ENCODE measurements at places on chromosomes 4 and X.
A peak's percentile ranks its signal among the peaks of the same experiment; 100 is the strongest.

DNA sequence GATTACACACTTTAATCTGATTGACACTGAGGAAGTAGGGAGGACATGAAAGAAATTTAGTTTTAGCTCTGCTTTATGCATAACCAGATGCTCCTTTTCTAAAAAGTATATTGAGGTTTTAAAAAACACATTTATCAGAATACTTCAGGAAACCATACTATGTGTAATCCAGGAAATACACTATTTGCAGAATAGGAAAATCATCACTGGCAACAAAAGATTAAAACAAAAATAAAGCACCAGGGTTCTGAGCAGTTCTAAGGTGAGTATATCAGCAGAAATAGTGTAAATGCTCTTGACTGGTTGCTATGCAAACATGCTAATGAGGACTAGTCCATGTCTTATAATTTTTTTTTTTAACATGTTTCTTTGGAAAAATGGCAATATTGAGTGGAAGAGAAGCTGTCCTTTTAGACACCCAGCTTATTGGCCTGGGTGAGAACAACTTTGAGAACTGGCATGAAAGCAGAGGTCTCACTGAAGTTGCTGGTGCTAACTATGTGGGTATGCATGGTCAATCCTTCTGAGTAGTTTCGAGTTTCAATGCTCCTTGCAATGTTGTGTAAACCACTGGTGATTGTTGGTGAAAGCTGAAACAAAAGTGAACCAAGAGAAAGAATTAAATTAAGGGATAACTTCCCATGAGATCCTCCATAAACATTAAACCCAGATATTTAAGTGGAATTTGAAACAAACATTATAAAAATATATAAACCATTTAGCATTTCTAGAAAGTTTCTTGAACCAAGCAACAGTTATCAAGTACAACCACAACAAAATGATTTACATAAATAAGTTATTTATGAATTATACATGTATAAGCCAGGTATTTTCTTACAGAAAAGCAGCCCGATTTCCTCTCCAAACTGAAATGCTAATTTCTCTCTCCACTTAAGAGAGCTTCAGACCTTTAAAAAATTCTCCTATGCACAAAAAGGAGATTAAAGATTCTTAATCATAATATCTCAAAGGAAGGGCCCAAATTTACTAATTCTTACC, 20.4 kb upstream of the SCD5 start:
- no peak for DNase-seq

DNA sequence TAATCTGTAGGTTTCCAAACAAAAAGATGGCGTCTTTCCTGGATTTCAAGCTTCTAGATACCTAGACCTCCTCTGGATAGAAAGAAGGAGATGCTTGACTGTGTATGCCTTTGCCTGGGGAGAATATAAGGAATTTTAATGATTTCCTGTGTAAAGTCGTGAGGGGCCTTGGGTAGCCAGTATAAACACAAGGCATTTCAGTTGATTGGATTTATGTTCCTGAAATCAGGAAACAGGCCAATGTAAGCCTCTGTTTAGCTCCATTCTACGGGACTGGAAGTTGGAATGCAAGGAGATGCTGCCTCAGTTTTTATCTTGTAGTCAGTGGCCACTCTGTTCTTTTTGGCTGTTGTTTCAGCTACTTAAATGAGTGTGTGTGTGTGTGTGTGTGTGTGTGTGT, 137.2 kb downstream of the GUCY2F start:
- DNase-seq, result no peak

DNA sequence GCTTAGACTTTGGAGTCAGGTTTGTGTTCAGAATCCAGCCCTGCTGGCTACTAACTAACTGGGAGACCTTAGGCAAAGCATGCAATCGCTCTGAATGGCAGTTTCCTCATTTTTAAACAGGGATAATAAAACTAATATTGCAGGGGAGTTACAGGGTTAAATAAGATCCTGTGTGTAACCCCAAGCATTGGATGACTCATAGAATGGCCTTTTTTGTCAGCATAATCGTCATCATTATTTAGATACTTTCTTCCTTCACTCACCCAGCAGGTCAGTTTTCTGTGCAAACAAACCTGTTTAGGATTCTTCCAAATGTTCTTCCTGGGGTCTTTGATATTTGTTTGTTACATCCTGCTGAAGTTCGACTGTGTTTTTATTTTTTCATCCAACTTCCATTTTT, 208.2 kb downstream of the EVC2 start:
- no peak for DNase-seq

GRCh38 chrX:68652326-68653170, 5.1 kb downstream of the STARD8 start:
- DNase-seq, result peak; percentile 55

GRCh38 chr4:132770776-132771175, 378.3 kb upstream of the PCDH10 start:
- no peak for DNase-seq

GRCh38 chrX:24027985-24028384, 999 bp upstream of the KLHL15 start:
- DNase-seq, result no peak

GRCh38 chrX:39022106-39022505, 220.8 kb downstream of the MID1IP1 start:
- no peak for DNase-seq

DNA sequence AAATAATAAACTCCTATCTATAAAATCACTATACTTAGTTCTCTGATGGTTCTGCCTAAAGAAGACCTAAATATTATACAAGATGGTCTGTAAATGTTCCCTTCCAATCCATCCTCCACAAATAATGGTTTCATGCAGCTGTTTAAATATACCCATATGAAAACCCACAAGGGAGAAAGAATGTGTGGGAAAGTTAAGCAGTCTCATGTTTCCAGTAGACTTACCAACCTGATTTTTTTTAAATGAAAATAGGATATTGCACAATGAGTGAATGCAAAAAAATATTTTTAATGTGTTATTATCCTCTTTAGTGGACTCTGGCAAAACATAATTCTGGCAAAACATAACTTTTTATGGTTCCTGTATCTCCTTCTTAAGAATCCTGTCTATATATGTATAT, 23.3 kb downstream of the CAMK2D start:
- no peak for DNase-seq

DNA sequence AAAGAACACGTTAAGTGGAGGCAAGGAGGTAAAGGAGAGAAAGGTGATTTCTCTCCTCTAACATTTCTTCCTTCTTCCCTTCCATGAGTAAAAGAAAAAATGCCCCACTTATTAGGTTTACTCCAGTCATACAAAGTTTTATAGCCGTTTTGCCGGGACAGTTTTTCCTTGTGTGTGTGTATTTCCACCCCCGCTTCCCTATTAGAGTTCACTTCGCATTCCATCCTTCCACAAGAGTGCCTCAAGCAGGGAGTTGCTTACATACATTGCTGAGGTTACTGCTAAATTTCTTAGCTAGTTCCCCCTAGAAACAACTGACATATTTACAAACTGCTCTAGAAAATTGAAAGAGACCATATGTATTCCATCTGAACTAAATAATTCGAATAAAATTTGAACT, 45.2 kb upstream of the BMP15 start:
- no peak for DNase-seq

- DNase-seq, result no peak
Measured at GRCh38 chr4:7950301-7951092, 10.8 kb upstream of the AFAP1 start.

- no peak for DNase-seq
Measured at GRCh38 chrX:21373001-21373400, 1.2 kb upstream of the CNKSR2 start.

DNA sequence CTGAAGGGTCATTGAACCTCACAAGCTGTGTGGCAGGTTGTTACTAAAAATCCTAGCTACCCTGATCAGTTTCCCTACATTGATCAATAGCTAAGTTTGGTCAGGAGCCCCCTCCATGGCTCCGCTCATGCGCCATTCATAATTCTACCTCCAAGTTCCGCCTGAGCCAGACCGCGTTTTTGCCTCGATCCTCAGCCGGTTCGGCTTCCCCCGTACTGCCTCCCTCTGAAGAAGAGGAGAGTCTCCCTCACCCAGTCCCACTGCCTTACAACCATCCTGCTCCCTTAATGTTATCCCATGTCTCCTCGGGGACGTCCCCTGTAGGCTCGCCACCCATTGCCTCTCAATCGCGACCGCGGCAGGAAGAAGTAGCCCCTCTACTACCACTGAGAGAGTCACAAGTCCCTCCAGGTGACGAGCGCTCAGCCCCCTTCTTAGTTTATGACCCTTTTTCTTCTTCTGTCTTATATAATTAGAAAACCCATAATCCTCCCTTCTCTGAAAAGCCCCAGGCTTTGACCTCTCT, 158.2 kb downstream of the DEFB131A start:
- DNase-seq, result no peak

- peak; percentile 13 for DNase-seq
Measured at GRCh38 chr4:125316791-125317524, 2.2 kb downstream of the FAT4 start.

DNA sequence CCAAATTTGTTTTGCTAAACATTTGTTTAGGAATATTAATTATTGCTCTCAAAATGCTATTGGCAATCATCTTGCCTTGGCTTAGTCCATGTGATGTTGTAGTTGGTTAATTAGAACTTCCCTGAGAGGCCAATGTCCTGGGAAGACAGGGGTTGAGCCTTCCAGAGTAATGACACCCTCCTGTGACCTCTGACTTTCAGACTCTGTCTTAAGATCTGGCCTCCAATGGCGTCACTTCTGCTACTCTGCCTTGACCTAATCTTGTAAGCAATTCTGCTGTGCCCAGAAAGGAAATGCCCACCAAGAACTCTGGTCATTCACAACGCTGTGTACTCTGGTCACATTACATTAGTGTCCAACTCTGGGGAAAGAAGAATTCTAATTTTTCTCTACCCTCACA, 111.9 kb downstream of the SH3RF1 start:
- no peak for DNase-seq

GRCh38 chr4:14583331-14583730, 418.9 kb upstream of the CPEB2 start:
- DNase-seq, result no peak

- DNase-seq, result no peak
Measured at GRCh38 chrX:32155044-32155638, 1056.2 kb downstream of the DMD start.

DNA sequence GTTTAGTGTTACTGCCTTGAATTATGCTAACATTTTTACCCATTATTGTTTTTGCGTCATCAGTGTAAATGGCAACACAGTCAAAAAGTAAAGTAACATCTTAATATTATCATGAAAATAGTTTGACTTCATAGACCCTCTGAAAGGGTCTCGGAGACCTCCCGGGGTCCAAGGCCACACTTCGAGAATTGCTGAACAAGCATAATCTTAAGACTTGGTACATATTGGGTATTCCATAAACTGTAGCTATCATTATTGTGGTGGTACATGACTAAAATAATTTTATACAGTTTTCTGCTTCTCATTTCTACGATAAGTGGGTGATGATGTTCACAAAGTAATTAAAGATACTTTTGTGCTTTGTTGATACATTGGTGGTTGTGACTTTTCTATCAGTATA, 32.6 kb downstream of the FABP2 start:
- DNase-seq, result no peak

GRCh38 chr4:131337936-131338335, 1811.2 kb upstream of the PCDH10 start:
- no peak for DNase-seq

- DNase-seq, result peak; percentile 91
Measured at GRCh38 chrX:11758400-11759171, 549 bp downstream of the MSL3 start.

DNA sequence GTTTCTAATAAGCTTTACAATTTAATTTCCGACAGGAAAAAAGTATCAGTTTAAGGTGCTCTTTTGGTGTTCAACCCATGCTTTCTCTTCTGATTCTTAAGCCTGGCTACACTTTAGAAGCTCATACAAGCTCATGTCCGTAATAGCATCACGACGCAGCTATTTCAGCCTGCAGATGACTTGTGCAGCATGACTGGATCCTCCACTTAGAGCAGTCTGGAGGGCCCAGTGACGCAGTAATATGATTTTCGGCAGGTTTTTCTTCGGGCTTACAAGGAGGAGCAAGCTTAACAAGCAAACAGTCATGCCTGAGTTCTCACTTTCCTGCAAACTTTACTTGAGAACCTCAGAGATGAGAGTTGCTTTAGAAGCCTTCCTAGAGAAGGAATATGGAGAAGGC, 85.3 kb upstream of the MAML3 start:
- DNase-seq, result no peak

- no peak for DNase-seq
Measured at GRCh38 chr4:187993827-187994226, 1.7 kb upstream of the ZFP42 start.

Measured in erythroblast (primary cell).